Stimulated activated CD8-positive, alpha-beta memory T cell treated with anti-CD3 and anti-CD28 coated beads, Interleukin-15, amount 100 ng/mL, for 4 hours (primary cell): ENCODE measurements at places on chromosomes 2 and 18.

- DNase-seq = no peak
Observed at GRCh38 chr18:9453283-9453682, 22.0 kb upstream of the RALBP1 start.

GRCh38 chr2:69685321-69686048 is 41.9 kb upstream of the AAK1 start:
- DNase-seq = no peak

- no peak for DNase-seq
Observed at GRCh38 chr2:218832520-218832919, 917 bp upstream of the PRKAG3 start.

GRCh38 chr2:7029291-7030059 is 112.3 kb downstream of the RNF144A start:
- DNase-seq = no peak

DNA sequence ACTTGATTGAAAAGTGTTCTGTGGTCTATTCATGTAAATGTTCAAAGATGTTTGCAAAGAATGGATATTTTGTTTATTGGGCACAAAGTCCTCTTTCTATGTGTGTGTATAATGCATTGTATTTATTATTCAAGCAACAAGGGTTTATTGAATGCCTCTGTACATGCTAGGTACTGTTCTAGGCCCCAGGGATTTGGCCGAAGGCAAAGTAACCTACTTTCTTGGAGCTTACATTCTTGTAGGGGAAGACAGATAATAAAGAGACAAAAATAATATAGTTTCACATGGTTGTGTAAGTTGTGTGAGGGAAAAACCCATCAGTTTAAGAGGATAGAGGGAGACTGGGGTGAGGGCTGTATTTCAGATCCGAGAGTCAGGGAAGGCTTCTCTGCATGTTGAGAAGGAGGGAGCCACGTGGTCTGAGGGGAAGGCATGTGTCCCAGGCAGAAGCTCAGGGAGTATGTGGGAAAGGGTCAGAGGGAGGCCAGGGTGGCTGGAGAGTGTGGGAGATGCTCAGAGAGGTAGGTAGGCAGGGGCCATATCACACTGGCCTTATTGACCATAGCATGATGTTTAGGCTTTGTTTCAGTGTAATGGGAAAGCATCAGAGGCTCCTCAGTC is 40.4 kb upstream of the GPR155 start:
- no peak for DNase-seq

GRCh38 chr2:168224346-168224745 is 23.0 kb downstream of the STK39 start:
- no peak for DNase-seq

DNA sequence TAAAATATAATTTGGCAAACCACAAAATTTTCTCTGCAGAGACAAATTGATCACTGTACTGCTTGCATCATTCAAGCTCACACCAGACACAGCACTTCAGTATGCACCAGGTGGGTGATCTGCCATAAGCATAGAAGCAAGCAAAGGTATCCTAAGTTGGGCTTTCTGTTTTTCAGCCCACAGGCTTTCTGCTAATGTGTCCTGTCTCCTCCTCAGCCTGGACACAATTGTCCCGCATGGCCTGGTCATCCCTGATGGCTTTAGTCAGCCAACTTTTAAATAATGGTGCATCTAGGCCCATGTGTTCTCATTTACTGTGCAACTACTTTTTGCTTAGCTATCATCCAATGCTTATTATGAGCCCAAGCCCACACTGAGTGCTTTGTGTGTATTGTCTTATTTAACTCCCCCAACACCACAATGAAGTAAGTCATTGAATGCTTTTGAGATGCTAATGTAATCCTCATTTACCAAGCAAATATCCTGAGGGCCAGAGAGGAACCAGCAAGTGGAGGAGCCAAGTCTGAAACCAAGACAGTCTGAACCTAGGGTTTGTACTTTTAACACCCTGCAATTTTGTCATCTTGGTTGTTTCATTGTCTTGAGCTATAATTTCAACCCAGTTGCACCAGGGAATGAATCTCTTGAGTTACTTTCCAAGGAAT is 111.2 kb upstream of the SETBP1 start:
- no peak for DNase-seq

DNA sequence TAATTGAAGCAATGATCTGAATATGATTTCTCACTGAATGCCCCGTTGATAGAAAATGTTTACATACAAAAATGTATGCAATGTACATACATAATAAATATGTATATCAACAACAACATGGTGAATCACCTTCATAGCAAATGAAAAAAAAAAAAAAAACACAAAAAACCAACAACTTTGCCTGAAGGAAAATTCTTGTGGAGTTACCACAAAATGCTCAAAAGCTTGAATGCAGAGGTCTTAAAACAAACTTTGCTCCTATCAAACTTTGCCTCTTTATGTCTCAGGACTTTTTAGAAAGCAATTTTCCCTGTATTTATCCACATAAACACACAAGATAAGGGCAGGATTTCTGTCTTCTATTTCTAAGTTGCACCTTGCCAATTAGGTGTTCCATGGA is 92.9 kb upstream of the SIX2 start:
- DNase-seq = no peak

DNA sequence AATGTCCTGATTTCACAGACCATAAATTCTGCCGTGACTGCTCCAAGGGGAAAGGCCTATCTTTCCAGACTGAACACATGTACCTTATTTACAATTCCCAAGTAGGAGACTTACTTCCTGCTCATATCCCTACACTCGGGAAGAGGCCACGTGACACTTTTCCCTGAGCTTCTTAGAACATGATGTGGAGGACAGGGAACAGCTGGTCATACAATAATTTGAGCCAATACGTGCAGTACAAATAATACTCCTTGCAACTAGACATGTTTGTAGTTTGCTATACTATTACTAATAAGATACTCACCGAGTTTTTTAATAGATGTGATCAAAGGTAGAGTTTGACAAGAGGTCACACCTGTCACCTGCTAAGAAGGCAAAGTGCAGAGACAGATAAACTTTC is 256.4 kb downstream of the SP3 start:
- no peak for DNase-seq

DNA sequence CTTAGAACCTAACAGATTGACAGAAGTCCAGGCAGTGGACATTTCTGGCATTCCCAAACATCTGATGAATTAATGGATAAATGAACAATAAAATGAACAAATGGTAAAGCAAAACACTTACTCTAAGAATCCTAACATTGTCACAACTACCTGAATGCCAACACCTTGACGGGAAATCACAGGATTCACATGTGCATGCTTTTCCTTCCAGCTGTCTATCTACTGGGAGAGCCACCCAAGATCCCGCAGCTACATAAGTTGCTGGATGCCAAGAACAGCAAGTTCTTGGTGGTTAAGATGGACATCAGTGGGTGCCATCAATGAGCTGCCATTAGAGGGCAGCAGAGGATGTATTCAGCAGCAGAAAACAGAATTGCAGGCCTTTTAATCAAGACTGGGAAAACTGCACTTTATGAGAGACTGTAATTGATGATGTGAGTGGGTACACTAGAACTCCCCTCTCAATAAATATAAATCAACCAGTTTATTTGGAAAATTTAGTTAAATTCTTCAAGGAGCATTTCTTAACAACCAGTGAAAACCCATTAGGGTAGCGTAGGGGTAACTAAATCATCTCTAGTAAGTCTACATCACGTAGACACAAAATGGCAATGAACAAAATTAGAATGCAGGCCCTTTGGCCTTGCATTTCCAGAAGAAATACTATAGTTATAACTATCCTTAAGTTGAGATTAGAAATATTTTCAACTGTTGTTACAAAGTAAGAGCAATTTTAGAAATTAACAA is 45.6 kb downstream of the SESTD1 start:
- peak; percentile 14 for DNase-seq

GRCh38 chr2:134146161-134146560 is 107.7 kb upstream of the MGAT5 start:
- DNase-seq = no peak

DNA sequence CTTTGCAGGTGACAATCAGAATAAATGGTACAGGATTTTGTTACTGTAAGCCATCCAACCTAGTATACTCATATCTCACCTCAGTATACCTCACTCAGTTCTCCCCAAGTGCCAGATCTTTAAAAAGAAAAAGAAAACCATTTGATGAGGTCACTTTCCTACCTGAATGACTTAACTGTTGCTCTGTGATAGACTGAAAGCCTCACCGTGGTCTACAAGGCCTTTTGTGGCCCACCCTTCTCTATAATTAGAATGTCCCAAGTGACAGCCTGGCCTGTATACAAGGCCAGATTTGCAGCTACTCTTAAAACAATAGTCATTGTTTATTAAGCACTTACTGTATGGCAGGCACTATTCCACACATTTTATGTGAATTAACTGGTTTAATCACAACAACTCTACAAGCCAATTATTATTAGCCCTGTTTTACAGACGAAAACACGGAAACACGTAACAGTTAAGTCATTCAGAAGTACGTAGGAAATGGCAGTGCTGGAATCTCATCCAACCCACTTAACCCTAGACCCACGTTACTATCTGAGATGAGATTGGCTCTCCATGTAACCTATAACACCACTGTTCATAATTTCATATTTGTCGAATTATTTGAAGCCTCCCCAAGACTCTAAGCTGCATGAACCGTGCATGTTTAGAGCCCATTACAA is 28.3 kb downstream of the PKP4 start:
- DNase-seq = no peak

DNA sequence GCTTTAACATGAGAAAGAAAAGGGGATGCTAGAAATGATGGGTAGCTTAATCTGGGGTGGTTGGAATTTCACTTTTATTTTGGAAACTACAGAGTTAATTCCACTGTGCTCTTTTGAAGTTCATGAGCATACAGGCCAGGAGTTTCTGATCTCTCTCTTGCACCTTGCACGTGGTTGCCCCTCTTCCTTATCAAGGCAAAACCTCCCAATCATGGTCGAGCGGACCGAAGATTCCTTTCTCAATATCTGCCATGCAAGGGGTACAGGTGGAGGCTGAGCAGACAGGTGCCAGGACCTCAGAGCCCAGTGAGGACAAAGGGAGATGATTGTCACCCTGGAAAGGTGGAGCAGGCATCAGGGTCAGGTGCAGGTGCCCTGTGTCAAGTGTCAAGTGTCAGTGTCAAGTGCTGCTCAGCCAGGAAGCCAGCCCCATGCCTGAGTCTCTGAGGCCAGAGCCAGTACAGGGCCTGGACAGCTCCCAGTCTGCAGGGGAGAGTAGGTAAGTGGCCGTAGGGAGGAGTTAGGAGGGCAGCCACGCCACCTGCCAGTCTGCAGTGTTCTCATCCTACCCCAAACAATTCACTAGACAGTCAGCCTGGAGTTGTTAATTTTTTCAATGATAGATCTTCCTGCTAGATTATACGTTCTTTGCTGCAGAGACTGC is 42.2 kb downstream of the LPIN1 start:
- no peak for DNase-seq

GRCh38 chr2:8267048-8267447 is 414.8 kb upstream of the ID2 start:
- no peak for DNase-seq

- DNase-seq = no peak
Observed at GRCh38 chr2:74554820-74555531, 456 bp downstream of the DOK1 start.

DNA sequence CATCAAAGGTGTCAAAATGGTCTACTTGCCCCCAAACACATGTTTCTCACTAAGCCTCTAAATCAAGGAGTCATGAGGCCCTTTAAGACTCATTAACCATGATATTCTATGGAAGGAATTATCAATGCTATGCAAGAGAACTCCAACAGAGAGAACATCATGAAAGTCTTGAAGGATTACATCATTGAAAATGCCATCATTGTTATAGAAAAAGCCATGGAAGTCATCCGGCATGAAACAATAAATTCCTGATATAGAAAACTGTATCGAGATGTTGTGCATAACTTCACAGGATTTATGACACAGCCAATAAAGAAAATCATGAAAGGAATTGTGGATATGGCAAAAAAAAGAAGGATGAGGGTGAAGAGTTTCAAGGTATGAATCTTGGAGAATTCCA is 1363.6 kb upstream of the CDH2 start:
- DNase-seq = no peak

- DNase-seq = no peak
Observed at GRCh38 chr18:46042571-46043123, 29.4 kb downstream of the PSTPIP2 start.

GRCh38 chr2:208363485-208363884 is 43.1 kb upstream of the PTH2R start:
- DNase-seq = no peak

DNA sequence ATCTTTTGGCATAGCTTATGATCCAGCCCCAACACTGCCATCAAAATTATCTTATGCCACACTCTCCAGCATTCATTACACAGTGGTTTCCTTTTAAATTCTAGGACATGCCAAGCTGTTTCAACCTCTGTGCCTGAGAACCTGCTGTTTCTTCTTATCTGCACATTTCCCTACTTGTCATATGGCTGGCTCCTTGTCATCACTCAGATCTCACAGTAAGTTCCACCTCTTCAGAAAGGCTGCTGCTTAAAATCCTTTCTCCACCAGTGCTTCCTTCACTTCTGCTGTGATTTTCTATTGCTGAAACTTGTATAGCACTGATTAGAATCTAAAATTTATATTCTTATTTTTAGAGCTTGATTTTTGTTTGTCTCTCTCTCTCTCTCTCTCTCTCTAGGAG is 43.4 kb downstream of the MC4R start:
- DNase-seq = no peak

DNA sequence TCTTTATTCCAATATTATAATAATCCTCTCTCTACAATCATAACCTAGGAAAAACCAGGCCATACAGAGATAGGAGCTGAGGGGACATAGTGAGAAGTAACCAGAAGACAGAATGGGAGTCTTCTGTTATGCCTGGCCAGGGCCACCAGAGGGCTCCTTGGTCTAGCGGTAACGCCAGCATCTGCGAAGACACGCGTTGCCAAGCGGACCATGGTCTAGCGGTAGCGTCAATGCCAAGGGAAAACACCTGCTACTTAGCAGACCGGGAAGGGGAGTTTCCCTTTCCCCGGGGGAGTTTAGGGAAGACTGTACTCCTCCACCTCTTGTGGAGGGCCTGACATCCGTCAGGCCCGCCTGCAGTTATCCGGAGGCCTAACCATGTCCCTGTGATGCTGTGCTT is 36.6 kb downstream of the ARL6IP6 start:
- no peak for DNase-seq

- DNase-seq = no peak
Observed at GRCh38 chr2:238127165-238128060, 11.1 kb upstream of the KLHL30 start.

DNA sequence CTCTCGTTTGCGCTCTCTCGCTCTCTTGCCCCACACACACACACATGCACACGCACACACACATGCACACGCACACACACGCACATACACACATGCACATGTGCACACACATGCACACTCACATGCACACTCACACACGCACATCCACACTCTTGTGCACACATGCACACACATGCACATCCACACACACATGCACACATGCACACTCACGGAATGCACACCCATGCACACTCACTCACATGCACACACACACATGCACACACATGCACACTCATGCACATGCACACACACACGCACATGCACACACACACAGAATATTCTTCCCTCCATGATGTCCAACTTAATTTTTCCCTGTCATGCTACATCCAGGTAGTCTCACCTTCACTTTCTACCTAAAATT is 360.1 kb downstream of the DCC start:
- no peak for DNase-seq
